ENCODE measurements at places on chromosomes 2 and 18. TPM values are rescaled to one million over a fixed set of nuclear protein-coding genes. Genes with fewer than 3 reads are reported as not detected.

- peaks cover 7% of the 10 kb centered on the region for H3K36me3 ChIP-seq
- no peak overlapping the region for H3K4me3 ChIP-seq
- no peak for DNase-seq
- no peak overlapping the region for H3K27ac ChIP-seq
These were observed 117.2 kb downstream of the COL6A3 start for GRCh38 chr2:237296756-237297155.

DNA sequence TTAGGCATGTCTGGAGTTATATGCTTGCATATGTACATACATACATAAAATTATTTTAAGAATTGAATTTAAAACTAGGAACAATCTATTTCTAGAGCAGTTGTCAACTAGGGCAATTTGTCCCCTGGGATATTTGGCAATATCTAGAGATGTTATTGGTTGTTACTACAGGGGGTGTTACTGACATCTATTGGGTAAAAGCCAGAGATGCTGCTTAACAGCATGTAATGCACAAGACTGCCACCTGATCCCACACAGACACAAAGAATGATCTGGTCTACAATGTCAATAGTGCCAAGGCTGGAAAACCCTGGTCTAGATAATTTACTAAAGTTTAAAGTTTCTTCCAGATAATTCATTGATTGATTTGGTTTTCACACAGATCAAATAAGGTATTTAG is 185.3 kb downstream of the NYAP2 start:
- no peak overlapping the region for H3K27ac ChIP-seq
- DNase-seq: no peak
- no peaks in the 10 kb centered on the region for H3K36me3 ChIP-seq
- no peak overlapping the region for H3K4me3 ChIP-seq
- H3K4me1 ChIP-seq: no peaks in the 10 kb centered on the region

DNA sequence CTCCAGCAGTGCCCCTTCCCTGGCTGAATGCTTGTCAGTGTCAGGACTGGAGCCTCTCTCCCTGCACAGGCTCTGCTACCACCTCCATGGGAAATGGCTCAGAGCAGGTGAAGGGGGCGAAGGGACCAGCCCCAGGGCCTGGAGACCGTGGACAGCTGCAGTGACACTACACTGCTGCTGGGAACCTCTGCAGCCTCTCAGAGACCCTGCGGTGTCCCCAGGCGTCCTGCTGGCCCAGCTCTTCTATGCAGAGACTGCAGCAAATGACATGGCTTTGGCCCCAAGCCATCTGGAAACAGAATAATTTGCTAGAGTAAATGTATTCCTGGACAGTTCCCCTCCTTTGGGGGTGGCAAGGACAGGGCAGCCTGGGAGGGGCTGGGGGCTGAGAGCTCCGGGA is 53.2 kb downstream of the CIB4 start:
- H3K4me1 ChIP-seq: no peaks in the 10 kb centered on the region
- peaks cover 93% of the 10 kb centered on the region for H3K27me3 ChIP-seq
- H3K4me3 ChIP-seq: no peak overlapping the region
- no peaks in the 10 kb centered on the region for H3K36me3 ChIP-seq
- H3K27ac ChIP-seq: no peak overlapping the region

DNA sequence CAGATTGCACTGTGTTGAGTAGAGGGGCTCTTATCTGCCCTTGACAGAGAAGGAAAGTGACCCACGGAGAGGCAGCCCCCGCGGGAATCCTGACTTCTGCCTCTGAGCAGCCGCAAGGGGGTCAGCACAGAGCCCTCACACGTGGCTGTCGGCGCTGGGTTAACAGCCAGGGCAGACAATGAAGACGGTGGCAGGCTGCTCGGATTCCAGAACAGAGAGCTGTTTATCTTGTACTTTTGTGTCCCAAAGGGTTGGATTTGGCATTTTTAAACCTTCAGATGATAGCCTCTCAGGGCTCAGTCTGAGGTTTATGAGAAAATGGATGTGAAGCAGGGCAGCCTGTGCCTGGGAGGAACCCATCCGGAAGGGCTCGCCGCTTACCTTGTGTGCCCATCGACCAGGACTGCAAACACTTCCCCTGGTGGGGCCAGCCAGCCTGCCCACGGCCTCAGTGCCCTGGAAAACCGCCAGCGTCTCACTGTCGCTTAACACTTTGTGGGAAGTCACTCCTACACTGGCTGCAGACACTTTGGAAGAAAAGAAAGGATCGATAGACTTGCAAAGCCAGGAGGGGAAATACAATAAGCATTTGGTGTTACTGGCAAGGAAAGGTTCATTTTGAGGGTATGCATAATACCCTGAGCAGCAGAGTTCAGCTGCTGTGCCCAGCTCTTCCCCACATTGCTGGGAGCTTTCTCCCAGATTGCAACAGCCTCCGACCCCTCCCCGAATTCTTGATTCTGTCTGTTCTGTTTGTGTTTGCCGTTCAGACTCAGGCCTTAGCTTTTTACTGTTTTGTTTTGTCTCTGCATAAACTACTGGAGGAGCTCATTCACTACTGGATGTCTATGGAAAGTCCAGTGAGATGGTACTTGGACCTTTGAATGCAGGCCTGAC is 325.3 kb upstream of the MYT1L start:
- H3K27me3 ChIP-seq: no peaks in the 10 kb centered on the region
- H3K27ac ChIP-seq: no peak overlapping the region
- no peaks in the 10 kb centered on the region for H3K36me3 ChIP-seq
- H3K4me3 ChIP-seq: no peak overlapping the region
- H3K4me1 ChIP-seq: no peaks in the 10 kb centered on the region
- DNase-seq: no peak

- H3K4me1 ChIP-seq: peaks cover 37% of the 10 kb centered on the region
- no peak overlapping the region for H3K4me3 ChIP-seq
- no peak overlapping the region for H3K27ac ChIP-seq
- DNase-seq: no peak
- peaks cover 32% of the 10 kb centered on the region for H3K36me3 ChIP-seq
- no peaks in the 10 kb centered on the region for H3K27me3 ChIP-seq
These were observed 5.4 kb downstream of the TFCP2L1 start for GRCh38 chr2:121279476-121280220.

- no peak overlapping the region for H3K27ac ChIP-seq
- DNase-seq: no peak
- H3K36me3 ChIP-seq: no peaks in the 10 kb centered on the region
- no peak overlapping the region for H3K4me3 ChIP-seq
- H3K27me3 ChIP-seq: no peaks in the 10 kb centered on the region
- H3K4me1 ChIP-seq: no peaks in the 10 kb centered on the region
These were observed 280.2 kb downstream of the SP3 start for GRCh38 chr2:173684896-173685459.

- H3K36me3 ChIP-seq: no peaks in the 10 kb centered on the region
- no peak overlapping the region for H3K27ac ChIP-seq
- no peaks in the 10 kb centered on the region for H3K4me1 ChIP-seq
- no peak for DNase-seq
These were observed 254.2 kb upstream of the SALL3 start for GRCh38 chr18:78725426-78725825.

DNA sequence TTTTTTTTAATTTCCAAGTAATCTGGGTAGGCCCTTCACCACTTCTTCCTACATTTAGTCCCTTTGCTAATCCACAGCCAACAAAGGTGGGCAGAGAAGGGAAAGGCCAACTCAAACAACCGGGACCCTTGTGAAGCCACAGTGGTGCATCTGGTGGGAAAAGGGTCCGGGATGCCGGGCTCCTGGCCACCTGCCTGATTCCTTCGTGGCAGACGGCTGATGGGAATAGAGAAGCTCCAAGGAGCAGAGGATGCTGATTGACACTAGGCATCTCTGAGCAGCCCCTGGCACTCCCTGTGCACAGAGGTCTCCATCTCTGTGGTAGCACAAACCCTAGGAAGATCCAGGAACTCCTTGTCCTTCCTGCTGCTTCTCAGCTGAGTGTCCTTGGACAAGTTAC is 37.0 kb downstream of the POLR1A start:
- H3K27me3 ChIP-seq: no peaks in the 10 kb centered on the region
- peaks cover 30% of the 10 kb centered on the region for H3K36me3 ChIP-seq
- H3K4me3 ChIP-seq: no peak overlapping the region
- no peak overlapping the region for H3K27ac ChIP-seq

GRCh38 chr2:24632172-24632571 is 141.1 kb downstream of the NCOA1 start:
- H3K4me3 ChIP-seq: no peak overlapping the region
- H3K27ac ChIP-seq: no peak overlapping the region
- H3K4me1 ChIP-seq: no peaks in the 10 kb centered on the region
- H3K36me3 ChIP-seq: no peaks in the 10 kb centered on the region

DNA sequence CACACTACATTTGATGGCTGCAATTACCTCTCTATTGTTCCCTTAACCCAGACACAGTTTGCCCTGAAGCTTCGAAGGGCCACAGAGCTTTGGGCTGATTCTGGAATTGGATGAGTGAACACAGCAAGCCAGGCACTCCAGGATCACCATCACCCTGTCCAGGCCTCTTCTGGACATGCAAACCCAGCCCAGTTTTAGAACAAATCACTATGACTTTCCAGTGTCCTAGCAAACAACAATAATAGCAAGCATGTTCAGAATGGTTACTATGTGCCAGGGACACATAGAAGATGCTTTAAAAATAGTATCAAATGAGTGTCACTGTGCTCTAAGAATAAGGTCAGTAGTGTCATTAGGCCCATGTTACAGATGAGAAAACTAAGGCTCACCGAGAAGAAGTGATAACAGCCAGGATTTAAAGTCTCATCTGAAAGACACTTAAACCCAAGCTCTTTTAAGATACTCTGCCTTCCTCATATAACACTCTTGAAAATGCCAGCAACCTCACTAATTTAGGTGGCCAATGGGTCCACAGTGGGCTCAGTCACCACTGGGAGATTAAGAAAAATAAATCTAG is 191.7 kb upstream of the STK17B start:
- DNase-seq: no peak
- H3K4me3 ChIP-seq: no peak overlapping the region
- no peaks in the 10 kb centered on the region for H3K36me3 ChIP-seq
- H3K27ac ChIP-seq: no peak overlapping the region
- H3K4me1 ChIP-seq: no peaks in the 10 kb centered on the region

- DNase-seq: no peak
- H3K36me3 ChIP-seq: no peaks in the 10 kb centered on the region
- H3K27ac ChIP-seq: no peak overlapping the region
- peaks cover 67% of the 10 kb centered on the region for H3K27me3 ChIP-seq
These were observed 26.8 kb downstream of the ITM2C start for GRCh38 chr2:230891509-230891908.

DNA sequence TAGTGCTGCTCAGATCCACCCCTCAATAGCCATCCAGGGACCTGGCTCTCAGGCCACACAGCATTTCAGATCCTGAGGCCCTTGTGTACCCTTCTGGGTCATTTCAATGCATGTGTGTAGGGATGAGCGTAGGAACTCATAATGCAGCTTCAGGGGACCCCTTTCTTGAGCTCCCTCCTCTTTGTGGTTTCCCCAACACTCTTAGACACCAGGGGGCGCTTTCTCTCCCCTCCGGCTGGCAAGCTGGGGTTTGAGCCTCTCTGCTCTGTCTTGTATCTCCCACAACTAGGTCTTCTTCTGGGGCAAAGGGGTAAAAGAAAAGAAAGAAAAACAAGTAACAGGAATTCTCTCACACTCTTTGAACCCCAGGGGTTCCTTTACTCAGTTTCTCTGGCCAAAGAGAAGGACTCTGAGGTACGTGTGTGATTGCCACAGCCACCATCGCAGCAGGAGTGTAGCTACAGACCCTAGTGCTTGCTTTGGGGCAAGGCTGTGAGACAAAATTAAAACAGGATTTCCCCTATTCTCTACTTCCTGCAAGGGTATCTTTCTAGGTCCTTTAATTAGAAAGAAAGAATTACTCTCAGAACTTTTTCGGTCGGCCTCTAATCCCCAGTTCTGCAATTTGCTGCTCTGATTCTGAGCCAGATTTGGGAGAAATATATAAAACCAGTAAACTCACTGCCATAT is 38.0 kb downstream of the CABYR start:
- H3K36me3 ChIP-seq: no peaks in the 10 kb centered on the region
- DNase-seq: peak; percentile 81
- H3K4me1 ChIP-seq: peaks cover 6% of the 10 kb centered on the region

GRCh38 chr2:189860161-189860560 is 75.9 kb downstream of the PMS1 start:
- H3K4me3 ChIP-seq: no peak overlapping the region
- H3K36me3 ChIP-seq: peaks cover 6% of the 10 kb centered on the region
- no peaks in the 10 kb centered on the region for H3K27me3 ChIP-seq
- H3K4me1 ChIP-seq: no peaks in the 10 kb centered on the region
- DNase-seq: no peak
- no peak overlapping the region for H3K27ac ChIP-seq

GRCh38 chr18:44730803-44731529 is 50.3 kb downstream of the SETBP1 start:
- peaks cover 37% of the 10 kb centered on the region for H3K4me1 ChIP-seq
- no peak overlapping the region for H3K4me3 ChIP-seq
- H3K27me3 ChIP-seq: no peaks in the 10 kb centered on the region
- no peak for DNase-seq
- H3K36me3 ChIP-seq: no peaks in the 10 kb centered on the region

- H3K36me3 ChIP-seq: no peaks in the 10 kb centered on the region
- H3K4me1 ChIP-seq: no peaks in the 10 kb centered on the region
- DNase-seq: no peak
- no peaks in the 10 kb centered on the region for H3K27me3 ChIP-seq
- H3K4me3 ChIP-seq: no peak overlapping the region
These were observed 219.9 kb downstream of the TMX3 start for GRCh38 chr18:68494802-68495581.

DNA sequence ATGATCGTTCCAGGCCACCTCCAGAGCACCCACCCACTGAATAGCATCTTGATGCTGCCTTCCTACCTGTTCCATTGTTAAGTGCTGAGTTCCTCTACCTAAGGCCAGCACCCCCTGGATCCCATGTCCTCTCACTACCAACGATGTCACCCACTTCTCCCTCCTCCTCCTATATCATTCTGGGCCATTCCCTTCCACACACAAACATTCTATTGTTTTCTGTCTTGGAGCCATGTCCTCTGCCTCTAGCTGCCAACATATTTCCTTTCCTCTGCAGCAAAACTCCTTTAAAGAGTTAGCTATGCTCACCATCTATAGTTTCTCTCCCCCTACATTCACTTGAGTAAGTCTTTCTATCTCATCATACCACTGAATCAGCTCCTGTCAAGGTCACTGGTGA is 64.0 kb upstream of the ACKR3 start:
- no peaks in the 10 kb centered on the region for H3K36me3 ChIP-seq
- no peak for DNase-seq
- no peaks in the 10 kb centered on the region for H3K4me1 ChIP-seq
- H3K4me3 ChIP-seq: no peak overlapping the region

GRCh38 chr2:240590681-240591111 is 4.2 kb downstream of the CAPN10 start:
- no peak for DNase-seq
- peaks cover 19% of the 10 kb centered on the region for H3K36me3 ChIP-seq
- H3K4me3 ChIP-seq: no peak overlapping the region
- H3K27me3 ChIP-seq: no peaks in the 10 kb centered on the region
- H3K27ac ChIP-seq: no peak overlapping the region
- H3K4me1 ChIP-seq: peaks cover 19% of the 10 kb centered on the region

NCK2 gene
- total RNA-seq: 88.6 TPM

PLEK gene
- total RNA-seq: not detected

UGT1A7 gene
- total RNA-seq: 7.2 TPM

RASGRP3 gene
- total RNA-seq: 4.6 TPM

PMAIP1 gene
- total RNA-seq: 75.4 TPM

PASK gene
- 53.3 TPM for total RNA-seq

MFSD2B gene
- total RNA-seq: not detected

CFAP65 gene
- total RNA-seq: 1.3 TPM

SYT4 gene
- total RNA-seq: not detected

Data from Calu3 (cell line).